ENCODE measurements at places on chromosomes 1 and 21. TPM values are rescaled to one million over a fixed set of nuclear protein-coding genes. Genes with fewer than 3 reads are reported as not detected.

BNIPL gene
- total RNA-seq = 47.1 TPM

- no peak for DNase-seq
These were observed 62.8 kb downstream of the DMRTB1 start for GRCh38 chr1:53521924-53522552.

DNA sequence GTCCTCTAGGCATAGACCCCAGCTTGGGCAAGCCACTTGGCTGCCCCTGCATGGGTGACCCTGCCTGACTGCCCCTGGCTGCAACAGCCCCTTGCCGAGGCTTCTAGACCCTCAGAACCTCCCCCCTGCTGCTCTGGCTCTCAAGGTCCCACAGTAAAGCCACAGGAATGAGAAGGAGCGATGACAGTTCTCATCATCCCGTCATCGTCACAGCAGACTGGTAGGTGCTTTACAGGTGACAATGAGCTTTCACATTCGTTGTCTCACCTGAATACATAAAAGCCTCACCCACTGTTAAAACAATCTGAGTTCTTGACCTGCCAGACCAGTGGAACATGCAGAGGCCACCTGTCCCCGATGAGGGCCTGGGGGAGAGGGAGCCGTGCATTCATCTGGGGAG, 36.0 kb upstream of the GPR157 start:
- no peak for DNase-seq

DNA sequence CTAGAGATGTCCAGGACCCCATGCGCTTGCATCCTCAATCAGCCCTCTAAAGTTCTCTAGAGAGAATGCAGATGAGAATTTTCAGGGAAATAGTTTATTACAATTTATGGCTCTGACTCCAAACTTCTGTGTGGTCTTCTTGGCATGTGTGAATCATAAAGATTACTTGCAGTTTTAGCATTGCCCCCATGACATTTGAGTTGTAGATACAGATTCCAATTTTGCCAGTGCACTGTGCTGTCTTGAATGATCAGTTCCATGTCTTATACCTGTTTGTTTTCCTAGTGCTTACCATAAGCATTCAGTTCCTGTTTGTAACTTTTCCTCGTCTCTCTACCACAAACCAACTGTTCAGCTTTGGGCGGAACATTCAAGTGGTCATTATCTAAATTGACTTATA, 4.8 kb downstream of the KRTAP21-3 start:
- no peak for DNase-seq

DNA sequence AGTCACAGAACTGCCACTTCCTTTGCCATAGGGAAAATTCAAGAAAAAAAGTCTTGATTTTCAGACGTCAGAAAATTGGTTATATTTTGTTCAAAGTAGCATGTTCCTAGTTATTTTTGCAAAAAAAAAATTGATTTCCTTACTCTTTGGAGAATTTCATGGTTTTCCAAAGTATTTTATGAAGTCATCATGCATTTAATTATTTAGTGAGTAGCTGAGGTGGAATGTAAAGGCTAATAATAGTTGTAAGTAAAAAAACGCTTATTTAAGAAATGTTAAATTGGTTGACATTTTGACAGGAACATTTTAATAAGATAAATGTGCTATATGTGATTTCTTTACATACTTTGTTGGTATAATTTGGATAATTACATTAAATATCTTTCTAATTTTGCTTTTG, 20.8 kb downstream of the TSEN15 start:
- no peak for DNase-seq

SPRR2B gene
- total RNA-seq = not detected

ADAMTS5 gene
- 89.3 TPM for total RNA-seq

- DNase-seq = no peak
These were observed at the start of gene ARHGEF10L for GRCh38 chr1:17539477-17540254. Gene ARHGEF10L (plus strand): TSS chr1:17539698. CDS start chr1:17580596, 40,898 bp downstream.

DNA sequence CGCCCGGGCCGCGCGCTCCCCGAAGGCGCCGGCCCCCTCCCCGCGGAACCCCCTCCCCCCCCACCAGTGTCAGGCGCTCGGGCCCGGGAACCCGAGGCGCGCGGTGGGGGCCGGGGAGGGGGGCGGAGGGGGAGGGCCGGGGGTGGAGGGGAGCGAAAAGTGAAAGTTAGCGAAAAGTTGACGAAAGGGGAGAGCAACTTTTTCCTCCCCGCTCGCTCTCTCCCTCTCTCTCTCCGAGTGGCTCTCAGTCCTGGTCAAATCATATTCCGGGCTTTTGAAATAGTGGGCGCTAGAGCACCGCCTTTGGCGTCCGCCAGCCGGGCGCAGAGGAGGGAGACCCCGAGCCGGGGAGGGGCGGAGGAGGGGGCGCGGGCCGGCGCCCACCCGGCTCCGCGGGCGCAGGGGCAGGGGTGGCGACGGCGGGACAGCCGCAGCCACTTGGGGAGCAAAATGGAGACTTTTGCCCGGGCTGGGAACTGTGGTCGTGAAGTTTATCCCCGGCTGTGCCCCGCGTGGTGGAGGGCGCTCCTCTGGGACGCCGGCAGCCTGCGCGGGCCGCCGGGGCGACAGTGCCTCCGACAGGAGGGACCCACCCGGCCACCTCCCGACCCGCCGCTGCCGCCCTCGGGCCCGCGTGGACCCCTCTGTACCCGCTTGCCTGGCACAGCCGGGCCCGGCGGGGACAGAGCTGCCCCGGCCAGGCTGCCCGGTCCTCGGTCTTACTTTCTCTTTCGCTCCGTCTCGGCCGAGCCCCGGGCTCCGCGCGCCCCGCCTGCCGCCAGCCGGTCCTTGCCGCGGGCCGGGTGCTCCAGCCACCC, 697 bp downstream of the PRDM16 start:
- no peak for DNase-seq

- no peak for DNase-seq
These were observed 37.8 kb upstream of the EFHD2 start for GRCh38 chr1:15371610-15372545.

DNA sequence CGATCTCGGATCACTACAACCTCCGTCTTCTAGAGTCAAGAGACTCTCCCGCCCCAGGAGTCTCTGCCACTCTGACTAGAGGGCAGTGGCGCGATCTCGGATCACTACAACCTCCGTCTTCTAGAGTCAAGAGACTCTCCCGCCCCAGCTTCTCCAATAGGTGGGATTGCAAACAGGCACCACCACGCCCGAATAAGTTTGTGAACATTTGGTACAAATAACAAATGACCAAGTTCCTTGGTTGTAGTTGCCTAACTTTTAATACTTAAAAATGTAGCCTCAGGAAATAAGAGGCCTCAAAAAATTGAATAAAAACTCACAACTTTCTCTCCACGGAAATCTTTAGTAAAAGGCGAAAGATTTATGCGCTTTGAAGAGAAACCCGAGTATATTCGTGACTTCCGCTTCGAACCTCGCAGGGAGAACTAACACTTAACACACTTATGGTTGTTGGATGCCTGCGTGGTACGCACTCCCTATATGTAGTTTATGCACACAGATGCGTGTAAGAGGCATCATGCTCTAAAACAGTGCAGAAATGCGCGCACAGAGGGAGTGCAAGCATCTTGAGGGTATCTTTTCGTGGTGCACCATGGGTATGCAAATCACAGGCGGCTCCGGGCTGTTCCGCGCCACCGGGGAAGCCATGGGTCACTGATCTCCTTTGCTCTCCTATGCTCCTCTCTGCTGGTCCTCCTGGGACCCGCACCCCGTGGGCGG, 11.4 kb downstream of the BTBD19 start:
- DNase-seq = peak; percentile 79

GRCh38 chr1:71861022-71861421, 421.3 kb downstream of the NEGR1 start:
- no peak for DNase-seq

BMP8B gene
- total RNA-seq = 0.48 TPM

DNA sequence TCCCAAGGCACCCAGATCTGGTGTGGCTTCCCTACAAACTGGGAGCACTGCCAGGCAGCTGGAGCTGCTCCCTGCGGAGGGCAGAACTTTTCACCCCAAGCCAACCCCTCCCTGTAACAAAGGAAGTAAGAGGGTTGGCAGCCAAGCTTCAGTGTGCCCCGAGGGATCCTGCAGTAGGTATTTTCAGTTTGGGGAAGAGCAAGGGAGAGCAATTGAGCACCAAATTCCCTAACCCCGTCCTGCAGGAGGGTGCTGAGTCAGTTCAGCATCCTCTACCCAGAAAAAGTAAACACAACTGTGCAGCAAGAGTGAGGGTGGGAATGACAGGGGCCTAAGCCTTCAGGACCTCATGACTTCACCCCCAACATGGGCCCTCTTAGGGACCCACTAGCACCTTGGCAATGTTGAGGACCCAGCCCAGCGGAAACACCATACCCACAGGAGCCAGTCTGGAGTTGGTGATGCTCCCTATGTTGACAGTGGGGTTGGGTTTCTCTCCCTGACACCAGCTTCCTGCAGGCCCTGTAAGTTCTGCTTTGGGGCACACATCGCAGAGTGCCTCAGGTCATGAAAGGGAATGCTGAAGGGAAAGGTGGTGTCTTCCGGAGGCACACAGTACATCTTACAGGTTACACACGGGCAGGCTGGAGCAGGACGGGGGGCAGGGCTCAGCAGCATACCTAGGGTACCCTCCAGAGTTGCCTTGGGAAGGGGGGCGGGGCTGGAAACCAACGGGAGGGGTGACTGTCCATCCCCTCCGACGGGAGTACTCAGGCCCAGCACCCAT, 14.8 kb downstream of the SH3BP5L start:
- DNase-seq = peak; percentile 42

DNA sequence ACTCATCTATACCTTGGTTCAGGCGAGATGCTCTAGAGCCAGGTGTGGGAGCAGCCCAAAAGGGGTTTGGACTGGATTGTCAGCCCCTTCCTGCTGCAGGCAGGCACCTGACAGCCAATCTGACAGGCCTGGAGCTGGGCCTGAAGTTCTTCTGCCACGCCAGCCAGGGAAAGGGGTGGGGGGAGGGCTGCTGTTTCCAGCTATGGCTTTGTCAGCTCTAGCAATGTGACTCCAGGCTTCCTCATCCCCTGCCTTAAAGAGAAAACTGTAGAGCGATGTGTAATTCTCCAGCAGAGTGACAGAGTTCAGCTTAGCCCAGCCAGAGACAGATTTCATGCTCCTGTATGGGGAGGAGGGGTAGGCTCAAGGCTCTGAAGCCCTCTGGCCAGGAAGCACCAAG, 30.3 kb downstream of the WNT4 start:
- DNase-seq = no peak

DNA sequence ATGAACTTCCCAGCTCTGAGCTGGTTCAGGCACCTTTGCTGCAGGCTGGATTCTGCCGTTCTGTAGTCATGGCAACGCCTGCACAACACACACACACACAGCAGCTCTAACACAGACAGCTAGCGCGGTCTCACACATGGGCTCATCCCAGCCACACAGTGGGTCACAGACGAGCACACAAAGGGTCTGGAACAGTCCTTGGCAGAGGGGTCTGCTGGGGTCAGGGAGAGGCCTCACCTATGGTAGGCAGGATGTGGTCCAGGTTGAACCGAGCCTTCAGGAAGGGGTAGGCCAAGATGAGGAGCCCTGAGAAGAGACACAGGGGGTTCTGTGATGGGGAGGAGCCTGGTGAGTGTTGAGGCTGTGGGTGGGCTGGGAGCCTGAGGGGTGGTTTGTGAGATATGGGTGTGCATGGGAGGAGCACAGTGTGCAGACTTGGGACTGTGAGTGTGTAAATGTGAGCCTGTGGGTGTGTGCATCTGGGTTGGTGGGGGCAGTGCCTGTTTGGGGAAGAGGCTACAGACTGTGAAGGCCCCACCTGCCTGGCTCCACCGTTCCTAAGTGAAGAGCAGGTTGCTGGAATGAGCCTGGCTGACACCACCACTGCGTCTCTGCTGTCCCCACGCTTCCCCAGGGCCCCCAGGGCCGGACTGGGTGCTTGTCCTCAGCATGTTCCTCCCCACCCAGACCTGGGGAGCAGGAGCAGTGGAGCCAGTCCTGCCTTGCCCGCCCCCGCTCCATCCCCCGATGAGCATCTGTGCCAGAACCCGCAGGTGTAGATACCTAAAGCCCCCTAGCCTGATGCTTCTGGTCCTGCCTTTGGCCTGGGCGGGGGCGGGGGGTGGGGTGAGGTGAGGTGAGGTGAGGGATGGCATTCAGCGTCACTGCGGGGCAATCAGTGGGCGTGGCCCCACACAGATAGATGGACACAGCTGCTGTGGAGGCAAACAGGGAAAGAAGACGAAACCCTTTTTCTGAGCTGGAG, 1.5 kb downstream of the KNCN start:
- DNase-seq = no peak

NBPF3 gene
- total RNA-seq = 22.3 TPM

- no peak for DNase-seq
These were observed 34.7 kb downstream of the CRB1 start for GRCh38 chr1:197302775-197303174.

RAB7B gene
- total RNA-seq = 6.6 TPM
